ENCODE measurements at places on chromosomes 12 and 14.

GRCh38 chr14:24790196-24790595 lies 156.2 kb upstream of the GZMB start:
- DNase-seq = no peak

GRCh38 chr12:42652048-42652447 lies 62.5 kb upstream of the PRICKLE1 start:
- DNase-seq = no peak

- no peak for DNase-seq
Observed at GRCh38 chr14:51180577-51180976, 59.5 kb upstream of the TMX1 start.

DNA sequence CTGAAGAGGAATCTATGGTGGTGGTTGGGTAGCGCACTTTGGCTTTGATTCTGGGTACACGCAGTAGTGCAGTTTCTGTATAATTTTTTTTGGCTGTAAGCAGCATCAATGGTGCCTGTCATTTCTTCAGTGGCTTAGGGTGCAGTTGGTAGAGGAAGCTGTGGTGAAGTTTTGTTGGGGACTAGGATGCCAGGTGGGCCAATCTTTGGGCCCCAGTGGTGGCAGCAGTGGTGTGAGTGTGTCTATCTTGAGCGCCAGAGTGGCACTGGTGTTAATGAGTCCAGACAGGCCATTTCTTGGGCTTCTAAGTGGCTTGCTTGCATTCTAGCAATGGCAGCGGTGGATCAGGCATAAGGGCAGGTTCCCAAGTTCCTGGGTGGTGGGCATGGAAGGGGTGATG lies 33.8 kb upstream of the CCND2 start:
- no peak for DNase-seq

DNA sequence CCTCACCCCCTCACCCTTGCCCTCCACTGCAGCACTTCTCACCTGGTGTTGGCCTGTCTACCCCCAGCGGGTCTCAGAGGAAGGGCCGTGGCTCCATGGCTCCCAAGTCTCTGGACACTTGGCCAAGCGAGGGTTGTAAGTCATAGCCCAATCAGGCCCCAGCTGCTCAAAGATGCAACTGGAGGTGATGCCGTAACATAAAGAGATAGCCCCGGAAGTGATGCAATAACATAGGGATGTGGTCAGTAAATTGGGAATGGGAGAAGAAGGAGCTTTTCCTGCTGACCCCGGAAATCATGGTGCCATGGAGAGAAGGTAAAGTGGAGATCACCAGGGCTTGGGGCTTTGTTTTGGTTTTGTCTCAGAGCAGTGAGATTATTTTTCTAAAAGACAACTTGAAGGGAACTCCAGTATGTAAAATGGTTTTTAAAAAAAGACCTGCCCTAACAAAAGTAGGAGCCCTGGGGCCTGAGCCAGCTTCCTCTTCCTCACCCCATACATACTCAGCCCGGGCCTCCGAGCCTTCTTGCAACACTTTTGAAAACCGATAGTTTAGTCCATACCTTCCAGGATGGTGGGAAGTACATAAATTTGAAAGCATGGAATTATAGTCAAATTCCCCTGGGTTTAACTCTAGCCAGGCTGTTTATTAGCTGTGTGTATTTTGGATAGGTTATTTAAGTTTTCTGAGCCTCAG lies 212.5 kb downstream of the CRADD start:
- DNase-seq = no peak

- DNase-seq = no peak
Observed at GRCh38 chr14:55802986-55803872, 223.2 kb downstream of the KTN1 start.

DNA sequence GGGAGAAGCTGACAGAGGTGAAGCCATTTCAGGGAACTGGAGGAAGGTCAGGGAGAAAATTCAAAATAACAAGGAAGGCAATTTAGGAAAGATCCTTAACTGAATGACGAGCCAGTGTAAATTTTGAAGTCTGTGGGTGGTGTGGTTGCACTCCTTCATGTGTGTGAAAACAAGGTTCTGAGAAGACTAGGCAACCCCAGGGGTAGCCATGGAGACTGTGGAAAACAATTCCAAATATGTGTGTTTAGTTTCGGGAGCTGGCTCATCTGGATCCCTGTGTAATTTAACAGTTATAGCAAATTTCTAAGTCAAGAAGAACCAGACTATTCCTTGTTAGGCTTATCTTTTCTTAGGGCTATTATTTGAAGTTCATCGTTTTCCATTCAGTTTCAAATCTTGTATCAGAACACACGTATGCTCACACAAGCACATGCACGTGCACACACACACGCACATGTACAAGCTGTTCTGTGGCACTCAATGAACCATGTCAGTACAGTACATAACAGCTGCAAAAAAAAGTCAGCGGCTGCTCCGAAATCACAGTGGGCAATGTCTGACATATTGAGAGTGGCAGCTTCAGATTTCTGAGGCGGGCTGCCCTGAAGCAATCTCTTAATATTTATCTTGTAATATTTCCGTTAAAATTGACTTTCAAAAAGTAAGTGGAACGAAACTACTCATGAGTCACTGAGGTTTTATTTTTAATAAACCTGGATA lies 411.2 kb downstream of the AEBP2 start:
- no peak for DNase-seq

DNA sequence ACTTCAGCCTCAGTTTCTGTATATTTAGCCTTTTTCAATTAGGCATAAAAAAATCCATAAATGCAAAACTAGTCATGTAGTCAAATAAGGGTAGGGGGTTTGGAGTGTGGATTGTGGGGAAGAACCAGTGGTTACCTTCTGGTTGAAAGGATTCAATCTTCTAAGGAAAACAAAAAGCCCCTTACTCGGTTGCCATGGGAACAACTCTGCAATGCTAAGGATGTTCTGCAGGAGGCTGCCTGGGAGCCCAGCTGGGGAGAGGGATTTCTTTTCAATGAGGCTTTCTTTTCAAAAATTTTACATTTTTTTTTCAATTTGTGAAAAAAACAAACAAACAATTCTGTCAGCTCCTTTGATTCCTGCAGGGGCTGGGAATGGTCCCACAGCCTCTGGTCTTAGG lies 67.2 kb downstream of the SLC8A3 start:
- DNase-seq = no peak

- DNase-seq = no peak
Observed at GRCh38 chr14:95303552-95303951, 16.2 kb downstream of the CLMN start.

DNA sequence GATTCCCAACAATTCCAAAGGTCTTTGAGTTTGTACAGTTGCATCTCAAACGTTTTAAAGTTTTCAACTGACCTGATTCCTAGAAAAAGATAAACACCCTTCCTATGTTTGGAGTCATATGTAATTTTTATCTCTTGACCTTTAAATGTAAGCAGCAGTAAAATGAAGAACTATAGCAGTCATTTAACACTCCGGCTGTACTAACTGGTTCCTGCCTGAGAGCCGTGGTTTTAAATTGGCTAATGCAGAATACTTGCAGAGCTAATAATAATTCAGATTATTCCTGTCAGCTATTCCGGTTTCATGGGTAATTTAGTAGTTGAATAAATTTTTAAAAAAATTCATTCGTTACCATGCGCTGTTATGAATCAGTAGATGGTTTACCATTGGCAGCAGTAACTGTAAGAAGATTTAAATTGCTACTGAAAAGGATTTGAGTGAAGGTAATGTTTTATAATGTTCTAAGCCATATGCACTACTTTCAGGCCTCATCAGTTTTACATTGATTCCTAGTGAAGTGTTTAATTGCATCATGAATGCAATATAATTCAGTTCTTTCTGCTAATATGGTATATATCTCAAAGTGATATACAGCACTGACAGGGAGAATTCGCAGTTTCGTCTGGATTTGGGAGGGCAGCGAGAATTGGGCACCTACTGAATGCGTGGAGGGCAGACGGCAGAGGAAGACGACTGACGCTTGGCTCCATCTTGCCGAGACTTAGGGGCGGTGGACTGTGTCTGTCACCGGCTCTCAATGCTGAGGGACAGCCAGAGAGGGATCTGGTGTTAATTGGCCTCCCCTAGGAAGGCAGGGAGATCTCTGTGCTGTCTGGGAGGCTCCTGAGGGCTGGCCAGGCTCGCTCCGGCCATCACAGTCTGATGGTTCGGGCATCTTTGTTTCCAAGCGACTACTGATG lies 217.7 kb downstream of the PHETA1 start:
- DNase-seq = no peak

GRCh38 chr12:110816779-110817178 lies 30.0 kb upstream of the CCDC63 start:
- no peak for DNase-seq

GRCh38 chr12:56517854-56518253 lies 3.8 kb upstream of the RBMS2 start:
- no peak for DNase-seq

DNA sequence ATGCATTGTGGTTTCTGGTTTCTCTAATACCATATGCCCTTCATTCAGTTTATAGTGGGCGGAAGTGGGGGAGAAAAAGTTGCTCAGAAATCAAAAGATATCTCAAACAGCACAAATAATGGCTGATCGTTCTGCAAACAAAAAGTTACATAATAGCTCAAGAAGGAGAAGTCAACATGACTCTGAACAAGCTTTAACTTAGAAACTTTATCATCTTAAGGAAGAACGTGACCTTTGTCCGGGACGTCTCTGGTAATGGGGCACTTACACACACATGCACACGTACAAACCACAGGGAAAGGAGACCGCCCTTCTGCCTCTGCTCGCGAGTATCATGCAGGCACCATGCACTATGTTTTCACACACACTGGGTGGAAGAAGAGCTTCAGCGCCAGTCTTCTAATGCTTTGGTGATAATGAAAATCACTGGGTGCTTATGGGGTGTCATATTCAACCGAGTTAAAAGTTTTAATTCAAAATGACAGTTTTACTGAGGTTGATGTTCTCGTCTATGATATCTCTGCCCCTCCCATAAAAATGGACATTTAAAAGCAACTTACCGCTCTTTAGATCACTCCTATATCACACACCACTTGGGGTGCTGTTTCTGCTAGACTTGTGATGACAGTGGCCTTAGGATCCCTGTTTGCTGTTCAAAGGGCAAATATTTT lies 4.7 kb downstream of the FOS start:
- DNase-seq = no peak

GRCh38 chr12:107042801-107043200 lies 50.5 kb downstream of the CRY1 start:
- no peak for DNase-seq

DNA sequence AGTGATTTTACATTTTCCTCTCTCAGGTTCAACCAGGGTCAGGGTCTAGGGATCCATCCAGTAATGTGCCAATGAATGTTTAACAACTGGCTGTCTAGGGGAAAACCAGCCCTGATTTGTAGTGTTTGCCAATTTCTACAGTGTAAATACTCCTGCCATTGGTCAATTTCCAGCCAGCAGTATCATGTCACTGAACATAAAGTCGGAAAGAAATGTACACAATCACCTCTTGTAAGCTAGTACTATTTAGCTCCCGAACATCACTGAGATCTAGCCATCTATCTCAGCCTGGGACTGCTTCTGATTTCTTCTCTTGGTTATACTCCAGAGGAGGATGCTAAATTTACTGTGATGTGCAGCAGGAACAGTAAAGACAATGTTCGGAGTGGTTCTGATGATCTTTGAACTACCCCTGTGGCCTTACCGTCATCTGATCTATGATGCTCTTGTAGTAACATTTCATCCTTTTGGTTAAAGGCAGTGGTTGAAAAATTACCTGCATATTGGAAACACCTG lies 36.7 kb upstream of the EGLN3 start:
- DNase-seq = no peak

- no peak for DNase-seq
Observed at GRCh38 chr12:119239040-119239439, 60.3 kb downstream of the HSPB8 start.

GRCh38 chr12:30845676-30846075 lies 80.9 kb upstream of the TSPAN11 start:
- DNase-seq = no peak

GRCh38 chr14:77790566-77791224 lies 9.2 kb upstream of the ADCK1 start:
- DNase-seq = no peak

- DNase-seq = no peak
Observed at GRCh38 chr12:124233041-124233796, 61.7 kb upstream of the RFLNA start.

- DNase-seq = no peak
Observed at GRCh38 chr12:124434354-124434753, 133.1 kb downstream of the NCOR2 start.

DNA sequence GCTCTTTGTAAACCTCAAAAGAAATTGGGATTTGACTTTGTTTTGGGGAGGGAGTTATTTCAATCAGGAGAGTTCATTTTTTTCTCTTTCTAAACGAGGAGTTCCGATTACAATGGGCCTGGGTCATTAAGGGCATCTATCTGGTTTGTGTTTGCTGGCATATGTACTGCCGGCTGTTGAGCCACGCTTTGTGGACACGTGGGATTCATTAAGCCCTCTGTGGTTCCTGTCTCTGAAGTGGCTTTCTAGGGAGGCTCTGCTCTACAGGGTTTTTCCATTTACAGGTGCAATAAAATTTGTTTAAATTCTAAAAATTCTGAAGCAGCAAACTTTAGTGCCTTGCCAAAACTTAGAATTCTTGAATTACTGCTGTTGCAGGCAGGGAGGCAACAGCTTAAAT lies 57.9 kb downstream of the GNS start:
- DNase-seq = no peak

DNA sequence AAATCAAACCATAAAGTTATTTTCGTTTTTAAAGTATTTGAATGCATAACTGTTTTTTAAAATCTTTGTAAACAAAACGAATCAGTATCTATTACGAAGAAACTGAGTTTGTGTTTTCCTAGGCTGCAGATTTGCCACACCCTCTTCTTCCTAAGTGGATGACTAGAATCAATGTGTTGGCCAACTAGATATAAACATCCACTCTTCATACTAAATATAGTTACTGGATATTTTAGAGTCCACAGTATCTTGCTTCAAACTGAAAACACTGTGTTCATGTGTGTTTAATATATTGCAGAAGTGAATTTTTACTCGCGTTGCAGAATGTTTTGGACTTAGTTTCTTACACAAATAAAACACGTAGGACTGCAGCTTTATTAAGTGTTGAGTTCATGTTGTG lies 63.2 kb downstream of the KLHL28 start:
- DNase-seq = no peak

DNA sequence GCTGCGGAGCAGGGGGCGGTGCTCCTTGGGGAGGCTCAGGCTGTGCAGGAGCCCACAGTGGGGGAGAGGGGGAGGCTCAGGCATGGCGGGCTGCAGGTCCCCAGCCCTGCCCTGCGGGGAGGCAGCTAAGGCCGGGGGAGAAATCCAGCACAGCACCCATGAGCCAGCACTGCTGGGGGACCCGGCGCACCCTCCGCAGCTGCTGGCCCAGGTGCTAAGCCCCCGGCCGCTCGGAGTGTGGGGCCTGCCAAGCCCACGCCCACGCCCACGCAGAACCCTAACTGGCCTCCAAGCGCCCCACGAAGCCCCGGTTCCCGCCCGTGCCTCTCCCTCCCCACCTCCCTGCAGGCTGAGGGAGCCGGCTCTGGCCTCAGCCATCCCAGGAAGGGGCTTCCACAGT lies 145.6 kb upstream of the SEL1L start:
- no peak for DNase-seq

DNA sequence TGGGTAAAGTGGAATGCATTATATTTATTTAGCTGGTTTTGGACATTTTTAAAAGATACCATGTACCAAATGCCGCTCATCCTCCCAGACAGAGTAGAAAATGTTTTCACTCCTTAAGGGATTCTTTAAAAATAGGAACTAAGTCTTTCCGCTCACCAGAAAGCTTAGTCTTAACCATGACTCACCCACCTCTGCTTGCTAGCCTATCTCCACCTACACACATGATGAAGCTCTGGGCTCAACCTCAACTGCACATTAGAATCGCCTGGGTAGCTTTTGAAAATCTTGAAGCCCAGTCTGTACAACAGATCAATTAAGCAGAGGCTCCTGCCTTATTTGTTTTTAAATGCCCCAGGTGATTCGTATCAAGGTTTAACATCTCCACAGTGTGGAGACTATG lies 260.5 kb downstream of the NEDD1 start:
- DNase-seq = no peak

Data from GOT3 (cell line).